Naive B cell (primary cell): ENCODE measurements at places on chromosomes 3 and 15.
A peak's percentile ranks its signal among the peaks of the same experiment; 100 is the strongest.

GRCh38 chr3:139774560-139775302 is 97.0 kb upstream of the NMNAT3 start:
- no peak for DNase-seq

- no peak for DNase-seq
These were observed 19.9 kb downstream of the TMEM212 start for GRCh38 chr3:171862993-171863521.

GRCh38 chr15:83380682-83381081 is 66.5 kb upstream of the SH3GL3 start:
- no peak for DNase-seq

DNA sequence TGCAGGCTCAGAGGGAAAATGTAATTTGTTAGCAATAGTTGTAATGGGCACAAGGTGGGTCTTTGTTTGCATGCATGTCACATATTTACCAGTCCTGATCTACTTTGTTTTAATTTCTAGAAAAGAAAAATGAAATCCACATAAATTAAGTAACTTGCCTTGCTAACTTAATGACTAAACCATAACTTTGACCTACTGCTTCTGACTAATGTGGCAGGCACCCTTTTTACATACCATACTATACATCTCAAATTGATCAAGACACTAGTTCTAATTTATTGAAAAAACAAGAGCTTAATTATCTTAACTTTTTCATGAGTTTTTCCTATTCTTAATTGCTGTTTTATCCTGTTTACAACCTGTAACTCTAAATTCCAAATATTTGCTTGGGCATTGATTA is 93.2 kb downstream of the ATP11B start:
- DNase-seq: no peak

DNA sequence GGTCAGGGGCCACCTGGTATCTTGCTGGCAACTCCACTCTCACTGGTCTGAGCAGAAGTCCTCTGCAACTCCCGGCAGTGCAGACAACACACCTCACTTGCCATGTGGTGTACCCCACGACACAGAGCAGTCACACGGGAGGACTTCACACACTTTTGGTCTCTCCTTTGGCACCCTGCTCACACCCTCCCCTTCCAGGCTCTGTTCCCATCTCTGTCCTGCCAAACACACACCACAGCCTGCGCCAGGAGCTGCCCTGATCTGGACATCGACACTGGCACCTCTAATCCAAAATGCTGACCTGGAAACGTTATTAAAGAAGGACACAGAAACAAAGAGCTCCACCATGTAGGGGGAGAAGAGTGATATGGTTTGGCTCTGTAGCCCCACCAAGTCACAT is 57.2 kb downstream of the SLC41A3 start:
- DNase-seq: no peak

- no peak for DNase-seq
These were observed 65.4 kb upstream of the SLC6A6 start for GRCh38 chr3:14336749-14337598.

DNA sequence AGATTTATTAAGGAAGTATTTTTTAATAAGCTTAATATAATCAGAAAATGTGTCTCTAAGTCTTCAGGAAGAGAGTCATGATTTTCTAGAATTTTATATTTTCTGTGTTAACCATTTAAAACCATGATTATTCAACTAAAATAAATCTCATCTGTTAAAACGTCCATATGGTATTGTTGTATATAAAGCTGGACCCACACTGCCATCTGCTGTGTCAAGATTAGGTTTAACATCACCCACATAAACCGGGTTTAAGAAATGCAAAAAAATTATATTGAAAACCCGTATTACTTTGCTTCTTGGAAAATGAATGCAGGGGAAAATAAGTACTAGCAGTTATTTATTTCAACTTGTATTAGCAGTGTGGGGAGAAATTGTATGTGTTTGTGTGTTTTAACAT is 9.5 kb upstream of the CCDC66 start:
- no peak for DNase-seq

DNA sequence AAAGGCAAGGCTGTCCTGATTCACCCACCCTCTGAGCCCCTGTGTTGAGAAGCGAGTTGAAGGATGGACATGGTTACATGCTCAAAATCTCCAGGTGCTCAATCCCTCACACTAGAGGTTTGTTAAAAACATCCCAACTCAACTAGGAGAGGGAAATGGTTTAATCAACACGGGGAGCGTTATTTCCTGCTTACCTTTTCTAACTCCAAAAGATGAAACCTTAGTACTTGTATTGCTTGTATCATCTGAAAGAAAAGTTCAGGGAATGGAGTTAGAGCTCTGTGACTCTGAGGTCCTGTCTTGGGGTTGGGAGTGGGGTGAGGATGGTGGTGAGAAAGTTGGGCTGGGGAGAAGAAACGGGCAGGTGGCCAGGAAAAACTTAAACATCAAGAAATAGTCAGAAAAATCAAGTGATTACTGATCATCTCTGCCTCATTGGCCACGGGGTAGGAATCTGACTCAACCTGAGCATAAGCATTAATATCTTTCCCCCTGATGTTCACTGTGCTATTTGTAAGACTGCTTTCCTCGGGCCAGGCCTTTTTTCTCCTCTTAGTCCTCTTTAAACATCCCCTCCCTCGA is 5.9 kb downstream of the MEIS2 start:
- no peak for DNase-seq

DNA sequence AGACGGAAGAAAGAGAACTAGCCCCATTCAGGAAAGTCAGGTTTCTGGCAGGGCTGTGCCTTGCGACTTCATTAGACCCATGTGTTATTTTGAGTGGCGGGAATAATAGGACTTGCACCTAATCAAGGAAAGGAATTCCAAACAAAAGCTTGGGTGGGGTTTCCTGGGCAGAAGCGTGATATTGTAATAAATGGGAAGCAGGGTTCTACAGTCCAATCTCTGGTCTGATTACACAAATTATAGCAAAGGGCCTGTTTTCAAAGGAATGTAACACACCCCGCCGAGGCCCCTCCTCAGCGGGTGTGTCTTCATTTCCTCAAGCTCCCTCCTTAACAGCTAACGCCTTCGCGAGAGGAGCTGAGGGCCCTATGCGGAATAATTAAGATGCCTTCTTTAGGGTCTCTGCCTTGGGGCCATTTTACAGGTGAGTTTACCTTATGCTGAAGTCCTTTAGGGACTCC is 396.0 kb upstream of the C2CD4B start:
- no peak for DNase-seq

GRCh38 chr3:18795078-18795477 is 353.2 kb upstream of the KCNH8 start:
- no peak for DNase-seq

- DNase-seq: no peak
These were observed 54.3 kb downstream of the AAGAB start for GRCh38 chr15:67199881-67200763.

DNA sequence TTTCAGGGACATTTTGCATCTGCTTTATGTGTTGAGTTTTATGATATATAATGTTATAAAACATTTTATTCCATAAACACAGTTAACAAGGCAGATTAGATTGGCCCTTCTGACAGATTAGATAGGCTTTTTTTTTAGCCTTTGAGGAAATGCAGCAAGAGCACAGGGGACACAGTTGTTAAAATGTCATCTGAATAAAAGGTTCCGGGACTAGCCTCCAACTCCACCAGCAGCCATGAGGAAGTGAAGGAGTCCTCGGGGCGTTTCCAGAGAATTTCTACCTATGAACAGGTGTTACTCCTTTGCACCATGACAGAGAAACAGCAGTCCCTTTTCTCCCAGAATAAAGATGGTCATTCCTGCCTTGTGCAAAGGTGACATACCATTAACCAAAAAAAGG is 167.8 kb upstream of the KBTBD8 start:
- DNase-seq: no peak

DNA sequence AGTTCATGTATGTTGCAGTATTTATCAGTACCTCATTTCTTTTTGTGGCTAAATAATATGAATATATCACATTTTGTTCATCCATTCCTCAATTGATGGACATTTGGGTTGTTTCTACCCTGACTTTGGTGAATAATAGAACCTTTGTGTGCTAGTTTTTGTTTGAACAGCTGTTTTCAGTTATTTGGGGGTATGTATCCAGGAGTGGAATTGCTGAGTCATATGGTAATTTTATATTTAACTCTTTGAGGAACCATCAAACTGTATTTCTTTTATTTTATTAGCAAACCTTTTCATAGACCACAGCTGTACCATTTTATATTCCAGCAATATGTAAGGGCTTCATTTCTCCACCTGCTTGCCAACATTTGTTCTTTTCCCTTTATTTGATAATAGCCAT is 38.4 kb upstream of the RBM5 start:
- no peak for DNase-seq

DNA sequence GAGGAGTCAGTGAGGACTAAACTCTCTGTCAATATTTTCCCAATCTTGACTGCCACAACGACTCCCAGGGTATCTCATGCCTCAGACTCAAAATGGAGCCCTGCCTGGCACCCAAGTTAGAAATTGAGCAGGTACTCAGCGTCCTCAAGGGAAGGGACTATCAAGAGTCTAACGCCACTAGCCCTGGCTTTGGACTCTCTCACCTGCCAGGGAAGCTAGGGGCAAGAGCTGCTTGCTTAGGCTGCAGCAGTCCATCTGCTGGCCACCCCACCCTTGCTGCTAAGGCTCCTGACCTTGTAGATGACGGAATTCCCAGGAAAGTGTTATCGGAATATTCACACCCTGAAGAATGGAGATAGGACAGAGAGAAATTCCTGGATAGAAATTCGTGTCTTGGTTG is 33.0 kb downstream of the ZIC4 start:
- DNase-seq: no peak

- no peak for DNase-seq
These were observed 23.3 kb downstream of the SNX4 start for GRCh38 chr3:125496701-125497100.

GRCh38 chr3:4845882-4846281 is 133.4 kb upstream of the BHLHE40 start:
- peak; percentile 55 for DNase-seq

- no peak for DNase-seq
These were observed 136.0 kb upstream of the RAP2B start for GRCh38 chr3:153026026-153026425.

DNA sequence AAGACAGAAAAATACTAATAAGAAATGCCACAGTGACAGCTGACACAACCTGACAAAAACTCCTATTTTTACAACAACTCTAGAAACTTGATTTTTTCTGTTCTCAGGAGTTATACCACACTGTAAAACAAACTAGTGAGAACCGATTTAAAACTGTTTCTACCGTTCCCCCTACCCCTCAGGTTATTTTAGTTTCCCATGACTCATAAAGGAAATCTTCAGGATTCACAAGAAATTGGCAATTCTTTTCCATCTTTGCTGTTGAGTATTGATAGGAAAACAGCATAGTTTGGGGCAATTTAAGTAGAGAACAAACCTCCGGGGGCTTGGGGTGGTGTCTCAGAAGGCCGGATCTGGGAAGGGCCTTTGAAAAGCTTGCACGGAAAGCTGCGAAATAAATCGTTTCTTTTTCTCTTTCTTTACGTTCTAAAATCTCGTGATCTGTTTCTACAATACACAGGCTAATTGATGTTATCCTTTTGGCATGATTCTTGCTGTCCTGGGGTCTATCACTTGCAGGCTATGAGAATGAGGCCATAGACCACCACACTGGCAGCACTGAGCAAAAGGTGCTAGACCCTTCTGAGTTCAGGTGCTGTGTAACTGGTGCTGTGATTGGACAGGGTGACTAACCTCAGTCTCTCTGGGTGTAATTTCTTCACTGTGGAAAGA is 89.3 kb downstream of the LPP start:
- no peak for DNase-seq

- no peak for DNase-seq
These were observed 678.5 kb downstream of the NR2F2 start for GRCh38 chr15:97009031-97009431.

DNA sequence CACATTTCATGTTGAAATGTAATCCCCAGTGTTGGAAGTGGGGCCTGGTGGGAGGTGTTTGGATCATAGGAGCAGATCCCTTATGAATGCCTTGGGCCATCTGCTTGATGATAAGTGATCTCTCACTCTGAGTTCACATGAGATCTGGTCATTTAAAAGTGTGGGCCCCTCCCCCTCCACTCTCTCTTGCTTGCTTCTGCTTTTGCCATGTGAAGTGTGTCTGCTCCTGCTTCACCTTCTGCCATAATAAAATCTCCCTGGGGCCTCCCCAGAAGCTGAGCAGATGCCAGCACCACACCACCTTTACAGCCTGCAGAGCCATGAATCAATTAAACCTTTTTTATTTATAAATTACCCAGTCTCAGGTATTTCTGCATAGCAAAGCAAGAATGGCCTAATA is 14.2 kb upstream of the CD200R1L start:
- no peak for DNase-seq
